Activated CD8-positive, alpha-beta memory T cell treated with anti-CD3 and anti-CD28 coated beads for 4 hours (primary cell): ENCODE measurements at places on chromosomes 6 and 20.

- no peak for DNase-seq
Measured at GRCh38 chr6:34974249-34974642, 85.2 kb downstream of the ANKS1A start.

GRCh38 chr6:80366714-80367113, 260.2 kb downstream of the BCKDHB start:
- no peak for DNase-seq

GRCh38 chr6:100426744-100427338, 37.9 kb downstream of the SIM1 start:
- DNase-seq, result no peak

GRCh38 chr6:169145496-169145895, 108.2 kb downstream of the THBS2 start:
- DNase-seq, result no peak

DNA sequence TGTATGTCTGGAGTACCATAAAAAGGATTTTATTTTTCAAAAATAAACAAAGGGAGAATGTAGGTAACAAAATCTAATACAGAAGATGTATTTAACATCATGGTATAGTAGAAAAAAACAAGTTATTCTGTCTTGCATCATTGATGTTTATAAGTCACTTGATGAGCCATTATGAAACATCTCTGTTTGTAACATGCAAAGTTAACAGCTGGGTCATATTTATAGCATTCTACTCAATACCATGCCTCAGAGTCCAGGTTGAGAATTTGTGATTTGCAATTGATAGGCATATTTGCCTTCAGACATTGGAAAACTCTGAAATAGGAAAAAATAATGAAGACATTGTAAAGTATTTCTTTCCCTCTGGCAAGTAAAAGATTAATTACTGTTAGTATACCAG, 52.3 kb upstream of the IL20RA start:
- no peak for DNase-seq

GRCh38 chr6:135085700-135086413, 31.2 kb upstream of the HBS1L start:
- DNase-seq, result no peak

DNA sequence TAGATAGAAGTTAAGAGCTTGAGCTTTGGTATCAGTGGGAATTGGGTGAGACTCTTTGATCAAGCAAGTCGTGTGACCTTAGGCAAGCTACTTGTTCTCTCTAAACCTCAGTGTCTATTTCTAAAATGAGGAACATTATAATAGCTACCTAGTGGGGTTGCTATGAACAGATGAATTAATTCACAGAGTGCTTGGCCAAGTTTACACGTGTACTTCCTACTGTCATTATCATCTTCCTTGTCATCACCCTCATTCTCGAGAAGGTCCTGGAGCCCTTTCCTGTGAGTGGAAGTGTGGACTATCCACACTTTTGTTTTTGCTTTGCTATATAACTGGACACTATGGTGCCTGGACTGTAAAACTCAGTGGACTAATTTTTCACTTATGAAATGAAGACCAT, 64.0 kb downstream of the BCKDHB start:
- DNase-seq, result no peak

GRCh38 chr6:73727114-73727513, 31.1 kb downstream of the CD109 start:
- no peak for DNase-seq

DNA sequence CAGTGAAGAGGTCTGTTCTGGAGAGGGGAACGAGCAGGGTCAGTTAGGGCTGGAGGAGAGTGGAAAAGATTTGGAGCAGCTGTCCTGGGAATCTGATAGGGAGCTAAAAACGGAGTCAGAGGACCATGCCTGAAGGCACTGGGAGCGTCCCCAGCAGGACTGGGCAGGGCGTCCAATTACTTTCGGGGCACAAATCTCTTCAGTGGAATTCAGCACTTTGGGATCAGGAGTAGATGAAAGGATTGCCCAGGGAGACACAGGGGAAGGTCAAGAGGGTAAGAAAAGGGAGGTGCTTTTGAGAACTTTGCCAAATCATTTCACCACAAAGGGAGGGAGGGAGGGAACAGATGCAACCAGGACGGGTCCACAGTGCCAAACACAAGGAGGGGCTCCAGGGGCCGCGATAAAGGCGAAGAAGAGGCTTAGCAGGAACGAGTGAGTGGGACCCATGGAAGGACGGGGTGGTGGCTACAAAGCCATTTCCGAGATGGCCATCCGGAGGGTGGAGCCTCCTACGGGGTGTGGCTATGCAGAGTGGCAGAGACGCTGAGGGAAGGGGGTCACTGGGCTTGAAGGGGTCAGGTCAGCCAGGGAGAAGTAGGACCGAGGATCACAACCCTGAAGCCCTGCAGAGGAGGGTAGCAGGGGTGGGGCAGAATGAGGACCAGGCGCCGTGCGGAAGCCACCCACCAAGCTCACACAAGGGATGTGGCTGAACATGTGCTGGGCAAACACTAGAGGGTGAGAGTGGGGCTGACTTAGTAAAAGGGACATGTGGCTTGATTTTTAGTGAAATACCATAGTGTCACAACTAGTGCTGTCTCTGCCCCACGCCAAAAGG, 180.0 kb upstream of the RREB1 start:
- no peak for DNase-seq

GRCh38 chr6:170296746-170297575, 6.1 kb upstream of the DLL1 start:
- no peak for DNase-seq

DNA sequence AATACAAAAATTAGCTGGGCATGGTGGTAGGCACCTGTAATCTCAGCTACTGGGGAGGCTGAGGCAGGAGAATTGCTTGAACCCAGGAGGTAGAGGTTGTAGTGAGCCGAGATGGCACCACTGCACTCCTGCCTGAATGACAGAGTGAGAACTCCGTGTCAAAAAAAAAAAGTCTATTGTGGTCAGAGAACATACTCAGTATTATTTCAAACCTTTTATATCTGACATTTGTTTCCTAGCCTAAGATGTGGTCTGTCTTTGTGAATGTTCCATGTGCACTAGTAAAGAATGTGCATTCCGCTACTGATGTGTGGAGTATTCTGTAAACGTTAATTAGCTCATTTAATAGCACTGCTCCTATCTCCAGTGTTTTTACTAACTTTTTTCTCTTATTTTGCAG, 11.7 kb downstream of the RAB22A start:
- DNase-seq, result no peak

GRCh38 chr20:12733811-12734210, 275.0 kb upstream of the SPTLC3 start:
- no peak for DNase-seq

DNA sequence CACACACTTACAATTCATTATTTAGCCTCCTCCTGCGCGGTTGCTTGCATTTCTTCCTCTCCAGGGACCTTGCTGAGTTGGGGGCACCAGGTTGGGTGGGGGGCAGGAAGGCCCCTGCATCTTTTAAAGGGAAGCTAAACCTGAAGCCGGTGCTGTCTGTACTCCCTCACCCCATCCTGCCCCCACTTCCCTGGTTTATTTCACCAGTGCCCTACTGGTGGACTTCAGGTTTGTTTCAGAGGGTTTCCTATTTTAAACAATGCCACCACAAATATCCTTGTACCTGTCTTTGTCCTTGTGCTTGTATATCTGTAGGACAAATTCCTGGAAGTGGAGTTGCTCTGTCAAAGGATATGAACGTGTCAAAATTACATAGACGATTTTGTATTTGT, 21.0 kb downstream of the PTK7 start:
- no peak for DNase-seq

- no peak for DNase-seq
Measured at GRCh38 chr6:156978948-156979347, 201.8 kb downstream of the ARID1B start.

GRCh38 chr6:92648364-92649086, 770.8 kb downstream of the EPHA7 start:
- DNase-seq, result no peak

GRCh38 chr6:108966855-108967755, 118.9 kb downstream of the ARMC2 start:
- DNase-seq, result no peak

DNA sequence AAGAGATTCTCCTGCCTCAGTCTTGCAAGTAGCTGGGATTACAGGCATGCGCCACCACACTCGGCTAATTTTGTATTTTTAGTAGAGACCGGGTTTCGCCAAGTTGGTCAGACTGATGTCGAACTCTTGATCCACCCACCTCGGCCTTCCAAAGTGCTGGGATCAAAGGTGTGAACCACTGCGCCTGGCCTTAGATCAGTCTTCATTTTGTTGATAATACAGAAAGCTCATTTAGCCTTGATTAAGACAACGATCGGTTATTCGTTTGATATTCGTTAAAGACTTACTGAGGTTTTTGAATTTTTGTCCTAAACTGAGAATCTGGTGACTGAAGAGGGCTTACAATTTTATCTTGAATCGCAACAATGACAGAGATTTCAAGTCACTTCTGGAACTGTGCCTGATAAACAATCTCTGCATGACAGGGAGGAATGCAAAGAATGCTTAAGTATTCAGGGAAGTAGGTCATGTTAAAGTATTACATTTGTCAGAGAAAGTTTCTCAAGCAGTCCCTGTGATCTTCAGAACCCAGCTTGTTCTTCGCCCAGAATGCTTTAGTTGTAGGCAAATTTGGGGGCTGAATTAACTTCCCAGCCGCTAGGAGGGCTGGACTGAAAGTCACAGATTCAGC, 14.8 kb downstream of the AKAP12 start:
- DNase-seq, result no peak

GRCh38 chr20:39474879-39475278, 512.7 kb downstream of the DHX35 start:
- DNase-seq, result no peak

DNA sequence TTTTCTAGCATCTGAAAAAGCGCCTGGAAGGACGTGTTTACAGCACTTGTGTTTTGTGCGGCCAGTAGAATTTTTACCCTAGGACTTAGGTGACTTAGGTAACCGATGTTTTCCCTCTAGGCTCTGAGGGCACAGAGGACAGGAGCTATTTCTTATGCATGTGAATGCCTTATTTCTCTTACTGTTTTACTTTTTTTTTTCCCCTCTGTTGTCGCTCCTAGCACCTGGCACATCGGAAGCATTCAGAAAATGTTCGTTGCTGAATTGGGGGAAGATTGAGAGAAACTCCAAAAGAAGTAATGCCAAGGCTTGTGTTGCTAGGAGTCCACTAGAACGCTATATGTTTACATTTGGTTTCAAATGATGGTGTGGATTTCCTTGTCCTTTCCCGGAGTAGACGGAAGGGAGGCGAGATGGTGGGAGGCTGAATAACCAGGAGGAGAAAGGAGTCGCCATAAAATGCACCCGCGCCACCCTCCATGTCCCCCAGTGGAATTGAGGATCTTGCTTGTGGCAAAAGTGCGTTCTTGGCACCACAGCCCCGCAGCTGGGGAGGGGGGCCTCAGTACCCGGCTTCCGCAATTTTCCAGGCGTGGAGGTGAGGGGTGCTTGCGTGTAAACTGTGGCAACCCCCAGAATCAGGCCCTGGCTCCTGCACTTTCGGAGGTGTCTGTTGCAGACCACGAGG, 6.9 kb downstream of the OLIG3 start:
- DNase-seq, result no peak

DNA sequence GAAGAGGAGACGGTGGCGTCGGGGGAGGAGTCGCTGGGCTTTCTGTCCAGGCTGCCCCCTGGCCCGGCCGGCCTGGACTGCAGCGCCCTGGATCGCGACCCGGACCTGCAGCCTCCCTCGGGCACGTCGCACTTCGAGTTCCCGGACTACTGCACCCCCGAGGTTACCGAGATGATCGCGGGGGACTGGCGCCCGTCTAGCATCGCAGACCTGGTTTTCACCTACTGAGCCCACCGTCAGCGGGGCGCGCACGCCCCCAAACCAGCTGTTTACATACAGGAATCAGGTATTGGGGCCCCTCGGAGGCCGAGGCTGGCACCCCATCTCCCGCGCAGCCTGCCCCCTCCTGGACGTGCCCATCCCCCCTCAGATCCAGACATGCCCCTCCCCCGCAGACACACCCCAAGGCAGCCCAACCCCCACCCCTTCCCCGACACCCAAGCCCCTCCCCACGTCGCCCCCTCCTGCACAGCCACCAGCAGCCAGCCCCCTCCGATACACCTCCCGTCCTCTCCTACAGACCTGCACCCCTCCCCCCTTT, 1.4 kb downstream of the SOX12 start:
- no peak for DNase-seq

- no peak for DNase-seq
Measured at GRCh38 chr20:6348908-6349307, 226.1 kb upstream of the FERMT1 start.

GRCh38 chr20:63007360-63007645, 539 bp upstream of the BHLHE23 start:
- DNase-seq, result no peak

DNA sequence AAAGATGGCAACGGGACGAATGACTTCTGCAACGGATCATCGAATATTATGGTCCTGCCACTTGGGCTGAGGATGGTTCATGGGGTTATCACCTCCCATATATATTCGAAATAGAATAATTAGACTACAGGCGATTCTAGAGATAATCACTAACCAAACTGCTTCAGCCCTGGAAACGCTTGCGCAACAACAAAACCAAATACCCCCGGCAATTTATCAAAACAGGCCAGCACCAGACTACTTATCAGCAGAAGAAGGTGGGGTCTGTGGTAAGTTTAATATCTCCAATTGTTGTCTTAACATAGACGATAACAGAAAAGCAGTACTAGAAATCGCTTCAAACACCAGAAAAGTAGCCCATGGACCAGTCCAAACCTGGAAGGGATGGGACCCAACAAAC, 31.0 kb upstream of the ULBP3 start:
- DNase-seq, result no peak

- DNase-seq, result no peak
Measured at GRCh38 chr6:130993292-130993765, 69.7 kb downstream of the EPB41L2 start.

DNA sequence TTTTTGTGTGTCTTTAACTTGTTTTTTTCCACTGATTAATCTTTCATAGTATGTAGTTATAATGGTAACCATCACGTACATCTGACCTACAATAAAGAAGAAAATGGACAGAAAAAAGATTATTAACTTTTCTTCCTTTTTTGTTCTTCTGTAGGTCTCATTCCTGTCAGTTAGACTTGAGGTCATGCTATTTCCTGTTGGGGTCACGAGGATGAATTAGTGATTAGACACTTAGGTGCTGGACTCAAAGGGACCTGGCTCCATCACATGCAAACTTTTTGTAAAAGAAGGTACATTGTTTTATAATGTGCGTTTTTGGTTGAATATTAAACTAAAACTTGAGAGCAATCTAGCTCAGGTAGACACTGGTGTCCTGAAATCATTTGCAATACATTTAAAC, 14.8 kb downstream of the MARCKS start:
- DNase-seq, result no peak

DNA sequence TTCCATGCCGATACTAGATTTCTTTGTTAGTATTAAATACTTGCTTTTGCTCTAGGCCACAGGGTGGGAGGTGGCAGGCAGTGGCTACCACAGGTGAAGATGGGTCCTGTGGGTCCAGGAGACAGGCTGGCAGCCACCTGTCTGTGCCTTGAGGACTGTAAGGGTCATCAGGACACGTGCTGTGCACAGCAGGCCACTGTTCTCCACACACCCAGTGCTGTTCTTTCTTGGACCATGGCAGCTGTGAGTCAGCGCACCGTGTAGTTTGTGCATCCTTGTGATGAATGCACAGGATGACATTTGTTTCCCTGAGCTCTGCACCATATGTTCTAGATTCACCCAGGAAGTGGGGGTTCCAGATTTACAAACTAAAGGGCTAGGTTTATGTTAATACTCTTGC, 317.0 kb downstream of the ZFAND3 start:
- no peak for DNase-seq

GRCh38 chr6:107956586-107957307, 1.3 kb downstream of the SEC63 start:
- no peak for DNase-seq

- no peak for DNase-seq
Measured at GRCh38 chr6:125169058-125169457, 15.5 kb downstream of the TPD52L1 start.

GRCh38 chr6:95487817-95488216, 89.5 kb upstream of the MANEA start:
- no peak for DNase-seq
